ENCODE measurements at places on chromosomes 16 and 17.

- DNase-seq, result peak; percentile 10
These were observed 135.4 kb downstream of the KCNJ12 start for GRCh38 chr17:21511363-21512195.

DNA sequence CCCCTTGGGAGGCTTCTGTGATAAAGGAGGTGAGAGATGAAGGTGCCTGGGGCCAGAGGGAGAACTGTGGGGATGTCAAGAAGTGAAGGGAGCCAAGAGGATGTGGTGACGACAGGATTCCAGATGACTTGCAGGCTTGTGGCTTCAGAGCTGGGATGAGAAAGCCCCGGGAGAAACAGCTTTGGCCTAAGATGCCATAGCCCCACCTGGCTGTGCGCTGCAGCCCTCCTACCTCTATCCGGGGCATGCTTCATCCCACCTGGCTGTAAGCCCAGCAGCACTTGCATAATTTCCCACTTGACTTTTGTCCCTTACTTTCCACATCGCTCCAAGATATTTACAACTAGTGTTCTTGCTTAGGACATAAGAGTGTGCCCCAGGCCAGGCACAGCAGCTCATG lies 29.3 kb downstream of the GINS3 start:
- no peak for DNase-seq

DNA sequence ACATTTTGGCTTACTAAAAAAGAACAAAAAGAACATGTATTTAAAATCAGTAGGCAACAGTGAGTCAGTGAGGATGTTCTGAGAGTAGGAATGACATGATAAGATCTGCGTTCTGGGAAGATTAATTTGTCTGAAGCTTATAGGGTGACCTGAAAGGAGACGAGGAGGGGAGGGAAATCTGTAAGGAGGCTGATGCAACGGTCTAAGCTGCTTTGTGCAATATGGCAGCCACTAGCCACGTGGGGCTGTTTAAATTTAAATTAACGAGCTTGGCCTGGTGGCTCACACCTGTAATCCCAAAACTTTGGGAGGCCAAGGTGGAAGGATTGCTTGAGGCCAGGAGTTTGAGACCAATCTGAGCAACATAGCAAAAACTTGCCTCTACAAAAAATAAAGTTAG lies 181.6 kb upstream of the CACNG3 start:
- no peak for DNase-seq

GRCh38 chr16:68272507-68273209 lies 8.3 kb downstream of the SLC7A6 start:
- DNase-seq, result no peak

DNA sequence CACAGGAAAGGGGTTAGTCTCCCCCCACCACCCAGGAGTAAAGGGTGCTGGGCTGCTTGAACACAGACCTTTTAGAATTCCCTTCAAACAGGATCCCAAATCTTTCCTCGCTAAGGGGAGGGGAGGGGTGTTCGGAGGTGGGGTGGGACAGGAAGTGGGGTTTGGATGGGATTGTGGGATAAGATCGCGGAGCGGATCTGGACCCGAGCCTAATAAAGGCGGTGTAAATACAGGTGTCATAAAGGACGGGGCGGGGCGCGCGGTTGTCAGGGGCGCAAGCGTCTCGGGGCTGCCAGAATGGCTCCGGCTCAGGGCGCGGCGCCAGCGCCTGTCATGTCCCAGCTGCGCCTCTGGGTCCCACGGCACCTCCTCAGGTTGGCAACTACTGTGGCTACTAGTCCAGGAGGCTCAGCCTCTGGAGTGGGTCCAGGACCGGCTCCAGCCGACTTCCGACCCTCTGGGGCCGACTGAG lies 59.8 kb upstream of the FBXO47 start:
- peak; percentile 18 for DNase-seq

Measured in DND-41 (cell line).